ENCODE measurements at places on chromosomes 7 and 10.

DNA sequence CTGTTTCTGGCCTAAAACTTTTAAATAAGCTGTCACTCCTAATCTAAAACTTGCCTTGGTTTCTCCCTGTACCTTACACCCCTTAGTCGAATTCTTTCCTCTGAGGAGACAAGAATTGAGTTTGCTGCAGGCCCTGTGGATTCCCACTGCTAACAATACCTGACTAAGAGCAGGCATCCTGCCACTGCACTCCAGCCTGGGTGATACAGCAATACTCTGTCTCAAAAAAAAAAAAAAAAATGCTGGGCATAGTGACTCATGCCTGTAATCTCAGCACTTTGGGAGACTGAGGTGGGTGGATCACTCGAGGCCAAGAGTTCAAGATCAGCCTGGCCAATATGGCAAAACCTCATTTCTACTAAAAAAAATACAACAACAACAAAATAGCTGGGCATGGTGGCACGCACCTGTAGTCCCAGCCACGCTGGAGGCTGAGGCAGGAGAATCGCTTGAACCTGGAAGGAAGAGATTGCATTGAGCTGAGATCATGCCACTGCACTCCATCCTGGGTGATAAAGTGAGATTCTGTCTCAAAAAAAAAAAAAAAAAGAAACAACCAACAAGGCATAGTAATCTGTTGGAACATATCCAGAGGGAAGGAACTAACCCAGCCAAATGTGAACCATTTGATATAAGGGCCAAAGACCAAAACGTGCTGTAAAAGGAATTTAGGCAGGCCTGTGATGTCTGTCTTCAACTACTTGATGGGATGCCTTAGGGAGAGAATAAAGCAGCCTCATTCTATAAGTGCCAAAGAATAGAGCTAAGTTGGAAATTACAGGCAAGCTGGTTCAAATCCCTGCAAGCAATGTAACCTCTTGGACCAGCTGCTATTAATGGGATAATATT, 732.7 kb upstream of the AUTS2 start:
- no peak for DNase-seq

GRCh38 chr7:92466682-92467081, 11.1 kb downstream of the ERVW-1 start:
- DNase-seq = no peak

GRCh38 chr7:43781726-43782607, 23.5 kb downstream of the BLVRA start:
- no peak for DNase-seq

DNA sequence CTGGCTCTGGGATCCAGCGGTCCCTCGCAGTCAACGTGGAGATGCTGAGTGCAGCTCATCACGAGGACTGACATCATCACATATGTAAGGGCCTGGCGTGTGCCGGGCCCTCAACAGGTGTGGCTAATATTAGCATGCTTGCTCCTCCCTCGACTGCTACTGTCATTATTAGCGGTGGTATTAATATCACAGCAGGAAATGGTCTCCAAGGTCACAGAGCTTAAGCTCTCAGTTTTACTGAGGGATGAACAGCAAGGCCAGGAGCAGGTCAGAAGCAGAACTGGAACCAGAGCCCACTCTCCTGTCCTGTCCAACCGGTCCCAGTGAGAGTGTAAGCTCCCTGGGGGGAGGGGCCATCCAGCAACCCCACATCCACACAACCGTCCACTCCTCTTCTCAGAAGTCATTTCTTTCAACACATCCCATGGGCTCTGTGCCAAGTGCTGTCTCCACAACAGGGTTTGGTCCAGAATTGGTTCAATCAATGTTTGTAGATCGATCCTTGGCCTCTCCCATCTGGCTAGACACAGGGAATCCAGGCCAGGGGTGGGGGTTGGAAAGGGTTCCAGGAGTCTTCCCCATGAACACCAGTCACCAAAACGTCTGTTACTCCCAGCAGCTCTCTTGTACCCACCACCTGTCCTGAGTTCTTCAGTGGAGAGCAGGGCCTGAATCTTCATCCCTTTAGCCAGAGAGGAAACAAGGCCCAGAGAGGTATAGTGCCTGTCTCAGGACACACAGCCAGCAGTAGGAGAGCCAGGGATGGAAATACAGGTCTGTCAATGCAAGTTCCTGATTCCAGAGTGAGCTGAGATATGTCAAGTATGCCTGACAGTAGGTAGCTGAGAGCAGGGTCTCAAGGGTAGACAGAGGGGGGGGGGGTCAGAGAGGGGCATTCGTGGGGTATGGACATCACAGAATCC, 45.3 kb upstream of the ZMIZ1 start:
- DNase-seq = no peak

DNA sequence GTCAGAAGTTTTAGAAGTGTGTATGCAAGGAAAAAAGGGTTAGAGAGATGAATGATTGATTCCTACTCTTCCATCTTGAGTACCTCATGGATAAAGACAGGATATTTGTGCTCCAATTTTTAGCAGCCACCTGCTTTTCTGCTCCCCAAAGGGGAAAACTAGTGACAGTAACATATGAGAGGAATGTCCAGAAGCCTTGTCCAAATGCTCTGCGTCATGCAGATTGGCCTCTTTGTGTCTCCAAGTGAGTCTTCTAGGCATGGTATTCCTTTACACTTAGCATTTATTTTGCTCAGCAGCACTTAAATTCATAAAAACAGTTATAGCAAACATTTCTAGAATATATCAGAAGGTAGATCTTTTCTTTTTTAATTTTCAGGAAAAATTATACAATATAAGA, 306.8 kb downstream of the CNTNAP2 start:
- no peak for DNase-seq

DNA sequence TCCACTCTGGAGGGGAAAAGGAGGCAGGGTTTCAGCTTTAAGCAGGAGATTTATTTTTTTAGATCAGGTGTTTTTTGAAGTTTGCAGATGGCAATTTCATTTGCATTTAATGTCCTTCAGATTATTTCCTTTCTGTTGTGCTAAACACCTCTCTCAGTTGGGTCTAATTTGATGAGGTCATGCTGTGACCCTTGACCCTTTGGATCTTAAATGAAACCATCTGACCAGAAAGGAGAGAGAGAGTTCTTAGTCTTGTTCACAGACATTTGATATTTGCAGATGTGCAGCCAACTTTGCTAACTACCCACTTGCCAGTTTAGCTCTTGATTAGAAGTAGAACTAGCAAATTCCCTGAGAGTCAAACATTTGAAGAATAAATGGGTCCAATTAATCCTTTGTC, 101.5 kb upstream of the RAB11FIP2 start:
- DNase-seq = no peak

GRCh38 chr10:38127812-38128211, 33.7 kb downstream of the ZNF37A start:
- no peak for DNase-seq

DNA sequence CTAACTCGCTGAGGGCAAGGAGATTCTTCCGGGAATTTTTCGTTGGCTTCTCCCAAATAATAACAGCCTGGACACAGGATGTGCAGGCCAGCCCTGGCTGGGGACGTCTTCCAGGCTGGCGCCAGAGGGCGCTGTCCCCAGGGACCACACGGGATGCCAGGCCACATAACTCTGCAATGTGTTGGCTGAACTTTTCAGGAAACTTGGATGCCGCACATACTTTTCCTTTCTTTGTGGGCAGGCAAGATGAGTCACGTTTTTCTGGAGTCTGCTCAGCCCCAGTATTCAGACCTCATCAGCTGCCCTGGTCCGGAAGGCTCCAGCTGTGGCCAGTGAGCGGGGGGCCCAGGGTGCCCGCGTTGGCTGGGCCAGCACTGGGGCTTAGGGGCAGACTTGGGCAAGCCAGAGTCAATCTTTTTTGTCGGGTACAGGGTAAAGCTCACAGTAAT, 122.7 kb downstream of the PRKAG2 start:
- DNase-seq = no peak

- DNase-seq = no peak
Observed at GRCh38 chr10:75293446-75293820, 57.7 kb upstream of the COMTD1 start.

GRCh38 chr10:99779335-99779734, 3.1 kb upstream of the ABCC2 start:
- no peak for DNase-seq

- no peak for DNase-seq
Observed at GRCh38 chr10:70051848-70052247, 798 bp upstream of the MACROH2A2 start.

DNA sequence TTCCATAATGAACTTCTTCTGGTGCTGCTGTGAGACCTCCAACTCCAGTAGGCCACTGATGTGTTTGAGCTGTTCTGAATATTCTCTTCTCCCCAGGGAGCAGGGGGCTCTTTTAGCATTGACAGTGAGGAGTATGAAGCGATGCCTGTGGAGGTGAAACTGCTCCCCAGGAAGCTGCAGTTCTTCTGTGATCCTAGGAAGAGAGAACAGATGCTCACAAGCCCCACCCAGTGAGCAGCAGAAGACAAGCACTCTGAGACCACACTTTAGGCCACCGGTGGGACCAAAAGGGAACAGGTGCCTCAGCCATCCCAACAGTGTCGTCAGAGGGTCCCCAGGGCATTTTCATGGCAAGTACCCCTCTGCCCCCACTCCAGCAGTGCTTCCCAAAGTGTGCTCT, 49.3 kb downstream of the DENND11 start:
- no peak for DNase-seq

- no peak for DNase-seq
Observed at GRCh38 chr7:152025937-152026890, 740 bp downstream of the GALNT11 start.

DNA sequence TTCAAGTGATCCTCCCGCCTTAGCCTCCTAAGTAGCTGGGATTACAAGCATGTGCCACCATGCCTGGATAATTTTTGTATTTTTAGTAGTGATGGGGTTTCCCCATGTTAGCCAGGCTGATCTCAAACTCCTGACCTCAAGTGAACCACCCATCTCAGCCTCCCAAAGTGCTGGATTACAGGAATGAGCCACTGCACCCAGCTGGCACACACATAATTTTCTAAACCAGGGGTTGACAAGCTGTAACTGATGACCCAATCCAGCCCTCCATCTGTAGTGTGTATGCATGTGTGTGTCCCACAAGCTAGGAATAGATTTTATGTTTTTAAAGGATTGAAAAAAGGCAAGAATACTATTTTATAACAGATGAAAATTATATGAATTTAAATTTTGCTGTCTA, 125.9 kb upstream of the INSYN2A start:
- no peak for DNase-seq

DNA sequence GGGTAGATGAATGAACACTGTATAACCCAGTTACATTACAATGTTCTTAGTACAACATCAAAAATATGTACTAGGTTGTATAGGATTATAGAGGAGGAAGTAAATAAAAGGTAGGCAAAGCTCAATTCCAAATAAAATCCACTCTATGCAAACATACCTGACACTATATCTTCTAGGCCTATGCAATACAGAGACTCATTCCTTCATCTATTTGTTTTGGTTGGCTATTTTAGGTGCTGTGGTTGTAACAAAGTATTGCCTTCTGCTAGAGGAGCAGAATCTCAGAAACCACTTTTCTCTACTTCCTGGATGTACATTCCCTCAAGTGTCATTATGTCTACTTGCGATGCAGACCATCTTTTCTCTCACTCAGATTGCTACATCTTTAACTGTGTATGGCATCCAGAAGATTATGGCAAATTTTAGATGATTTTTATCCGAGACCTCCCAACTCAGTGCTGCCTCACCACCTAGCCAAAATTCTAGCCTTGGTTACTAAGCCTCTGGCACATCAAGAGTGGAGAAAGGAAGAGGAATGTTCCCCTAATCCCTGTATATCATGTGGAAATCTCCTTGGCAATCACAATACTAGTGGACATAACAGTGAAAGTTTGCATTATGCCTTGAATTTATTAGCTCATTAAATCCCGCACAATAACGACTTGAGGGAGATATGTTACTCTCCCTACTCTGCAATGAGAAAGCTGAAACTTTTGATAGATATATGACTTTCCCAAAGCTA, 5.5 kb upstream of the TFPI2 start:
- no peak for DNase-seq

GRCh38 chr7:140673063-140673773, 473 bp downstream of the ADCK2 start:
- peak; percentile 49 for DNase-seq

DNA sequence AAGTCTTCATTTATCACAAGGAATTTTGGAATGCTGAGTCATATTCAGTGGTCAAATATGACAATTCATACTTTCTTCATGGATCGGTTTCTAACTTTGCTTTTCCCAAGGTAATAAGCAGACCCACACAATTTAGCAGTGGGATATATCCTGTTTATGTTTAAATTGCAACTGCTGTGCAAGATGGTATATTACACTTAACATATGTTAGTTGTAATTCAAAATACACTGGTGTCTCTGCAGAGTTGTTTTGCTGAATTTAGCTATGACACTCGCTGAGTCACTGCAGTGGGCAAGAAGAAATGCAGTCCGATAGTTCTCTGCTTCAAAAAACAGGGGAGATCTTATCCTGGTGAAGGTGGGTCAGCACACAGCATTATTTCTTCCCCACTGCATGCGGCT, 194.8 kb upstream of the PTN start:
- DNase-seq = no peak

DNA sequence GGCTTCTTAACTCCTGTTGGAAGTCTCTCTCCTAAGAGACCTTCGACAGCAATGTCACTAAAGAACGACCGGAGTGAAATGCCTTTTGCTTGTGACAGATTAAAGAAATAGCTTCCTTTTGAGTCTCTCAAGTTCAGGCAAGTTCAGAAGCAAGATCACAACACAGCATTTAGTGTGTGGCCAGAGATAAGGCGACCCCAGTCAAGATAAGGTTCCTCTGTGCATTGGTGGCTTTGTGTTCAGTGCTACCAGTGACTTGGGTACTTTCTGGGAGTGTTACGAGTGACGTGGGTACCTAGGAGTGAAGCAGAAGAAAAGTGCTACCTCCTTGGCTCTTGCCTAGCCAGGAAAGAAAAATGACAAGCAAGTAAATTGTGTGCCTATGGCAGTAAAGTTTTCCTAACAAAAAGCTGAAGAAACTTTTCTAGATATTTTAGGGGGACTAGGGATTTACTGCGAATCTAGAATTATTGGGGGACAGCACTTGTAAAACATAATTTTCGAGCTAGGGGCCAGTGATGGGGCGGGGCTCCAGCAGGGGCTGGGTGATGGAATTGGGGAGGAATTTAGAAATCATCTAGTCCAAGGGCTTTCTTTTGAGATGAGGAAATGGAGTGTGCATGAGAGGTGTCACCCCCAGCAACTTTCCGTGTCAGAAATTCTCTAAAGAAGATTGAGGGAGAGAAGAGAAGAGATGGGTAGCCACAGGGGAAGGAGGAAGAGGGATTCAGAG, 191.9 kb upstream of the LYZL2 start:
- no peak for DNase-seq

DNA sequence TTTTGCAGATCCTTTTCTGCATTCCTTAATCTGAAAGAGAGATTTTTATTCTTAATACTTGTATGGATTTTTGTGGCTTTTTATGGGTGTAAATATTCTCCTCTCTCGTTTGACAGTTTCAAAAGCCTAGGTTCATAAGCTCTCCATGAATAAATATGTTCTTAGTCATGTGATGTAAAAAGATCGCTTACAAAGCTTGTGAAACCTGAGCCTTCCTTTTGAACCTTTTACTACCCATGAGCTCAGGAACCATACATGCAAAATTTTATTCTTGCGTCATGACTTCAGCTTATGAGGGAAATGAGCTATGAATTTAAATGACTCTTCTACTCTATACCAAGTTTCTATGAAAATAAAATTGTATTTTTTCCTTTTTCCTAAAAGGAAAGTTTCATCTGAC, 98.7 kb downstream of the POLL start:
- no peak for DNase-seq

GRCh38 chr7:151813997-151814396, 62.9 kb downstream of the PRKAG2 start:
- no peak for DNase-seq

Data from activated CD4-positive, alpha-beta T cell treated with anti-CD3 and anti-CD28 coated beads, Interleukin-2, amount 50 U/mL, for 24 hours (primary cell).